CD8-positive, alpha-beta memory T cell (primary cell): ENCODE measurements at places on chromosomes 2 and 18.

GRCh38 chr18:54776282-54776977, 51.8 kb upstream of the RAB27B start:
- no peak for DNase-seq

GRCh38 chr2:181485638-181485946, 28.4 kb downstream of the ITGA4 start:
- DNase-seq = no peak

DNA sequence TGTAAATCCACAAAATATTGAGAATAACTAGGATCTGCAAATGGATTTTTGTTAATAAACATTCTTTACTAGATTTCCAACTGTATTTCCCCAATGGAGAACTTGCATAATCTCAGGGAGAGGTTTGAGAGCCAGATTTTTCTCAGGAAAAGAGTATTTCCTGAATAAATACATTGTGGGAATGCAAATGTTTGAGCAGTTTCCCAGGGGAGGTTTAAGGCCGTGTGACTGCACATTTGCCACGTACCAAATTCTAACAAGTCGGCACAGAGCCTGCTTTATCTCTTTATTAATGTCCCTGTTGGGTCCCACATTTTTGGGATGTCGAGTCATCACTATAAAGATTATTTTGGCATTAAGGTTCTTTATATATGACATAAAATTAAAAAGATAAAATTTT, 27.0 kb downstream of the TFPI start:
- DNase-seq = no peak

DNA sequence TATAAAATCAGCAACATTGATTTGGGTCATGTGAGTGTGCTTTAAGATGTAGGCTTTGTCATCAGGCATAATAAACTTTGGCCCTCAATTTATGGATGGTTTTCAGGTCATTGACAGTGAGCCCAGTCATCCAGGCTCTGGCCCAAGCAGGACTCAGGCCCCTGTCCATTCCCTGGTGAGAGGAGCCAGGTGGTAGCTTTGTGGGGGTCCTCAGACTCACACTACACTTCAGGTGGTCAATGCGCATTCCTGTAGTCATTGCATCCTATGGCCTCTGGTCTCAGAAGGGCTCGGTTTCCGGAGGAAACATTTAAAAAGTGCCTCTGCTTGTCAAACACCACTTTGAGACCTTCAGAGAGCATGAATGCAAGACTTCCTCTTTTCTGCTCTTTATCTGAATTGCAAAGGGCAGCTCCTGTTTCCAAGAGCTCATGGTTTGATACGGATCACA, 20.2 kb downstream of the LGALSL start:
- DNase-seq = no peak

GRCh38 chr18:13893418-13893760, 21.9 kb downstream of the MC2R start:
- no peak for DNase-seq

DNA sequence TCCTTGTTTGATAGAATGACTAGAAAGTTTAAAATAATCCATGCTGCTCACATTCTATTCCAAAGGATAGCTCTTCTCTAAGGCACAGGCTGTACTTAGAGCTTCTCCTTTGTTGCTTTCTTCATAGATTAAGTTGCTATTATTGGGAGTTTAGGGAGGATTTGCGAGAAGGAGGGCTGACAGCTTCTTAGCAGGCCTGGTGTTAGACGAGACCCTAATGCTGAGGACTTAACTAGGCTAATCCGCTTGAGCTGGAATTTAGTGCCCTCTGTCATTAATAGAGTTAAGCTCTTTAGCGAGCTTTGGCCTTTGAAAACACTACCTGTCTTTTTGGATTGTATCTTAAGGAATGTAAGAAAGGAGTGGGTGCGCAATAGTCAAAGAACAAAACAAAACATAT, 81.3 kb downstream of the MOGAT1 start:
- DNase-seq = no peak

- peak; percentile 44 for DNase-seq
Observed at GRCh38 chr2:96144481-96145035, 682 bp downstream of the DUSP2 start.

GRCh38 chr2:53286345-53286744, 481.3 kb upstream of the CHAC2 start:
- DNase-seq = no peak

GRCh38 chr2:26011990-26012856, 21.7 kb upstream of the RAB10 start:
- DNase-seq = no peak

- no peak for DNase-seq
Observed at GRCh38 chr2:237198164-237198855, 112.6 kb downstream of the COPS8 start.

DNA sequence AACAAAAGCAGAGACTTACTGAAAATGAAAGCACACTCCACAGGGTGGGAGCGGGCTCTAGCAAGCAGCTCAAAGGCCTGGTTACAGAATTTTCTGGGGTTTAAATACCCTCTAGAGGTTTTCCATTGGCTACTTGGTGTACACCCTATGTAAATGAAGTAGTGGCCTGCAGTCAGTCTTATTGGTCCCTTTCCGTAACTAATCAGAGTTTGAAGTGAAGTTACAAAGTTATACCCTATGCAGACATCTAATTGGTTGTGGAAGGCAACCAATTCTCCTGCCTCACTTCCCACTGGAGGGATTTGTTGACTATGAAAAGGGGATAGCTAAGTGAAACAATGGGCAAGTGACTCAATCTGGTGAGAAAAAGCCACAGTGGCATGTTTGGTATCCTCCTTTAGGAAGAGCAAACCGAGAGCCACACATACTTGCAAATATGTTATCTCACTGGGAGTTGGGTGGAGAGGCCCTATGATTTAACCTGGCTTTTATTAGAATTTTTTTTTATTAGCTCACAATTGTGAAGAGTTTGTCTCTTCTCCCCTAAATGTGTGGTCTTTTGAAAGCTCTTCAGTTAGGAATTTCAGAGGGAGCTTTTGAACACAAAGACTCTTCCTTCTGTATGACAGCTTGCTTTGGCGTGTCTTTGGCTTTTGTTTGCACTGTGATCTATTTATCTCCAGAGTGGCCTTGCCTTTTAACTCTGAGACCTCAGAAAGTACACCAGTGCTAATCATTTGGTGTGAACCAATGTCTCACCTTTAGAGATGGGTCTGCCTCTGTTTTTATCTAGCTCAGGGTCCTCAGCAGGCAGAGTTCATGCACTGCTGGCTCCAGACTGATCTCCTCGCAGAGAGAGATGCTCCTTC, 69.6 kb downstream of the MAP4K4 start:
- no peak for DNase-seq

- DNase-seq = no peak
Observed at GRCh38 chr2:119550346-119550745, 6.1 kb downstream of the CFAP221 start.

DNA sequence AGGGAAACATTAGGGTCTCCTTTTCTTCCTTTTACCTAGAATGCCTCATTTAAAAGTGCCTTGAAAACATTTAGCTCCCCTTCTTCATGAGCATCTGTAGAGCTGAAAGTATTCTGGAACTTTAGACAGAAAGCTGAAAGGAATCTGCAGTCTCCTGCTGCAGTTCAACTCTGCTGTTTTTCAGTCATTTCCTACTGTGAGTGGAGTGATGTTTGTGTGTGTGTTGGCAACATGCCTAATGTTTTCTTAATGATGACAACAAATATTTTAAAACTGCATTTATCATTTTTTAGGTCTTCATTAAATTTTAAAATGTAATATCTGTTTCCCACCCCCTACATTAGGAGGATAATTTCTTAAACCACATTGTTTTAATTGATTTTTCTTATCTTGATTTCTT, 66.6 kb downstream of the TWSG1 start:
- DNase-seq = no peak

- DNase-seq = peak; percentile 47
Observed at GRCh38 chr2:157404363-157404762, 39.5 kb downstream of the CYTIP start.

GRCh38 chr2:8889978-8890377, 52.6 kb upstream of the KIDINS220 start:
- DNase-seq = no peak

- no peak for DNase-seq
Observed at GRCh38 chr18:58762781-58763171, 91.5 kb downstream of the MALT1 start.

DNA sequence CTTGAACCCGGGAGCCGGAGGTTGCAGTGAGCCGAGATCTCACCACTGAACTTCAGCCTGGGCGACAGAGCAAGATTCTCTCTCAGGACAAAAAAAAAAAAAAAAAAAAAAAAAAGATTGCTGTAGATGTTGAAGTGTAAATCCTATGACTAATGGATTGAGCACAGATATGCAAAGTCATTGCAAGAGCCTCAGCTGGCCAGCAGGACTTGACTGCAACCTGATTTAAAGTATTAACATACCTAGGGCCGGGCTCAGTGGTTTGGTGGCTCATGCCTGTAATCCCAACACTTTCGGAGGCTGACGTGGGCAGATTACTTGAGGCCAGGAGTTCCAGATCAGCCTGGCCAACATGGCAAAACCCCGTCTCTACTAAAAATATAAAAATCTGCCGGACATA, 103.4 kb upstream of the MSH2 start:
- DNase-seq = no peak

- no peak for DNase-seq
Observed at GRCh38 chr2:39241588-39241987, 2.2 kb downstream of the CDKL4 start.

DNA sequence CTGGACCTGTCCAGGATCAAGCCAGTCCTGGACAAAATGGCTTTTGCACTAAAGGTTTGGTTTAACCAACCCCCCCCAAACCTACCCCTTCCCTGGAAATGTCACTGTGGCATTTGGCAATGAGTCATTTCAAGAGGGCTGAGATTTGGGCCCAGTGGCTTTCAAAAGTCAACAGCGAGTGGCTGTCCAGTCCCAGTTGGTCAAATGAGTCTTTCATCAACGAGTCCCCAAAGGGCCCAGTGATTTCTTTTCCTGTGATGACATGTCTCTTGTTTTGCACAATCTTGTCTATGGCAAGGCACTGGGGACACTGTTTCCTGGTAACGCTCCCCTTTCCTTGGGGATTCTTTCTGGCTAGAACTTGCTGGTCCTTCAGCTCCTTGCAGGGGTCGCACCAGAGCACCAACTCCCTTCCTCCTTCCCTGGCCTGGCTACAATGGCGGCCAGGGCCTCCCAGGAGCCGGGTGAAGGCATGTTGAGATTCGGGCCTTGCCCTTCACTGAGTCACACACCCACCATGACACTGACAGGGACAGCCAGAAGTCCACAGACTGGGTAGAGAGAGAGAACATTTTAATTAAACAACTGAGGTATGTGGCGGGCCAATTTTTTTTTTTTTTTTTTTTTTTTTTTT, 87.2 kb downstream of the SMAD7 start:
- DNase-seq = no peak

- DNase-seq = no peak
Observed at GRCh38 chr18:49335677-49336076, 124.8 kb downstream of the DYM start.

- no peak for DNase-seq
Observed at GRCh38 chr2:203059567-203060240, 45.0 kb downstream of the NBEAL1 start.

- no peak for DNase-seq
Observed at GRCh38 chr2:106847366-106847765, 38.6 kb downstream of the ST6GAL2 start.

DNA sequence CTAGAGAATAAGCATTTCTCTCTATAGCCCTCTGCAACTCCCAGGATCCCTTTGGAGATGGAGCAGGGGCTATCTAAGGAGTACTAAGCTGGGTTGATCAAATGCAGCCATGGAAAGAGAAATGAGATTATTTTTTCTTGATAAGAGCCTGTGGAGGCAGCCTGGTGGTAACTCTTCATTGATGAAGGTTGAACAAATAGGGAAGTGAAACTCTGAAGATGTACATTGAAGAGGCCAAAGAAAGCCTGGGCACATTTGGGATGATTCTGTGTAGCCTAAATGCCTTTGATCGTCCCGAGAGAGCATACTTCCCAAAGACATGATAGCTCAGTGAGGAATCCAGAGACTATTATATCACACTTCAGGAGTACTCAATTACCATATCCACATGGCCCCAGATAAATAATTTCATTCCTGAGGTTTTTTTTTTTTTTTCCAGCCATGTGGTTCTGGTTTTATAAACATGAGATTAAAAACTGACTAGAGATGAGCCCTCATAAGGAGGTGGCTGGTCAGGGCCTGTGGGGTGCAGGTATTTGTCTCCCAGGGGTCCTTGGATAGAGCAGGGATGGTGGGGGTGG, 192.5 kb downstream of the TPGS2 start:
- DNase-seq = no peak

DNA sequence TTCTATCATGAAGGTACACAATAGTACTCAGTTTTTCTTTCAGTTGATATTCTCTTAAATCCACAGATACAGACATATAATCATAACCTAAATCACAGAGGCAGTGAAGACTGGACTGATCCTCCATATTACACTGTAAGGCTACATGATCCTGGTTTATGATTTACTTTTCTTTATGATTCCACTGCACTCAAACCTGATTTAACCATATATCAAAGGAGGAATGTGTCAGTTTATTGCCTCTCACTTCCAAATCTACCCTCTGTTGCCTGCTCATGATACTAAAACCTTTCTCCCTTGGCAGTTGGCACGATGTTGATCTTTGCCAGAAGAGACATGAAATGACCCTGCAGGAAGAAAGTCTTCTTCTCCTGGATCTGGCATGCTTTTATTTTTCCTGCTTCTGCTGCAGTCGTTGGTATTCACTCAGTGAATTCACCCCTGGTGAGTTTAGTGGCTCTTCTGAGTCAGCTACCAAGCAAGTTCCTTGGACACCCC, 426.4 kb downstream of the MBD2 start:
- no peak for DNase-seq

DNA sequence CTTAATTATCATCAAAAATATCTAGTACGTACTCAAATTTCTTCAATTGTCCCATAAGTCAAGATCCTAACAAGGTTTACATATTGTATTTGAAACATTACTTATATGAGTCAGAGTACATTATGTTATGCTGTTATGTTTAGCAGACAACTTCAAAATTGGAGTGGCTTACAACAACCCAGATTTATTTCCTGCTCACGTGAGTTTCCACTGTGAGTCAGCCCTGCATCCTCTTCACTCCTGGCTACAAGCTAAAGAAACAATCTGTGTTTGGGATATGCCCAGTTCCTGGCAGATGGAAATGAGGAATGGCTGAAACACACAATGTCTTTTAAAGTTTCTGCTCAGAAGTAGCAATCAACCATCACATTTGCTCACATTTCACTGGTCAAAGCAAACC, 31.5 kb upstream of the TANC1 start:
- no peak for DNase-seq

GRCh38 chr2:106144621-106145331, 49.3 kb downstream of the UXS1 start:
- no peak for DNase-seq

DNA sequence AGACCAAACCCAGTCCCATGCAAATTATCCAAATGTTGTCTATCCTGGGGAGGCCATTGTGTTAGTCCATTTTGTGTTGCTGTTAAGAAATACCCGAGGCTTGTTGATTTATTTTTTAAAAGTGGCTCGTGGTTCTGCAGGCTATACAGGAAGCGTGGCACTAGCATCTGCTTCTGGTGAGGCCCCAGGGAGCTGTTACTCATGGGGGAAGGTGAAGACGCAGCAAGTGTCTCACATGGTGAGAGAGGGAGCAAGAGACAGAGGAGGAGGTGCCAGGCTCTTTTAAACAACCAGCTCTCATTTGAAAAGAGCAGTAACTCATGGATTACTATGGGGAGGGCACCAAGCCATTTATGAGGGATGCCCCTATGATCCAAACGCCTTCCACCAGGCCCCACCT, 80.3 kb upstream of the ARL4C start:
- DNase-seq = no peak
